ENCODE measurements at places on chromosomes 3 and 15.

DNA sequence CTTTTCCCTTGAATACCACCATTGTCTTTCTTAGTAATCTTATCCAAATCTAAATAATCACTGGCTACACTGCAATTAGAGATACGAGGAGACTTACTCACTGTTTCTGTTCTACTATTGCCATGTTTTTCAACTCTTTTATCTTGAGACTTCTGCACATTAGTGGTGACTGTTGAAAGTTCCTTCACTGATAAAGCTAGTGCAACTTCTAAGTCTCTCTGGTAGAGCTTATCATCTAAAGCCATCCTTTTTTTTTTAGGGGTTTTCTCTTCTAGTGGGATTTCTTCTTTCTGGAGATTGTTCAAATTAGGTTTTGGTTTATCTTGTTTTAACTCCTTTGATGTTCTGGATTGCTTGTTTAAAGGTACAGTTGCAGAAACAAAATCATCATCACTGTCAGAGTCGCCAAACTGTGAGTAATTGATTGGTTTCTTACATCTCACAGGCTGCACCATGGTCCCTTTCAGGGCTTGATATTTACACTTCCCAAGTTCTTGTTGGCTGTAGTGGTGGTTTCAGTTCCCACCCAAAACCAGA is 37.7 kb downstream of the NCK1 start:
- DNase-seq: no peak

DNA sequence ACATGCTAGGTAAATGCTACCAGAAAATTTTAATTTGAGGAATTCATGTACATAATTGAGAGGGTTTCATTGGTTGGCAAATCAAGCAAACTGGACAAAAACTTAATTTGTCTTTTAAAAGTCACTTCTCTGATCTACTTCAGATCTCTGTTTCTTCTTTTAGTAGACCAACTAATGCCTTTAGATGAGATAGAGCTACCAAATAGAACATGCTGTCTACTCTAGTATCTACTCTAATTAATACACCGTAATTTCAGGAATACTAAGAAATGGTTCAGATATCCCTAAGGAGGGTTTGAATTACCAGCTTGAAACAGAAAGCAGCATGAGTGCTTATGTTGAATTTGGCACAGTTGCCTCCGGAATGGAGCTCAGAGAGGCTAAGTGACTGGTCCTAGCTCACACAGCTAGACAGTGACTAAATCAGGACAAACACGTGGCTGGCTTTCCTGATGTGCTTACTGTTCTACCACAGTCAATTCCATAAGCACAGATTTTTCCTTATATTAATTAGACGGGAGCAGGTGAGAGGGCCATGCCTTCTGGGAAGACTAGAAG is 225.1 kb downstream of the ITPR1 start:
- no peak for DNase-seq

DNA sequence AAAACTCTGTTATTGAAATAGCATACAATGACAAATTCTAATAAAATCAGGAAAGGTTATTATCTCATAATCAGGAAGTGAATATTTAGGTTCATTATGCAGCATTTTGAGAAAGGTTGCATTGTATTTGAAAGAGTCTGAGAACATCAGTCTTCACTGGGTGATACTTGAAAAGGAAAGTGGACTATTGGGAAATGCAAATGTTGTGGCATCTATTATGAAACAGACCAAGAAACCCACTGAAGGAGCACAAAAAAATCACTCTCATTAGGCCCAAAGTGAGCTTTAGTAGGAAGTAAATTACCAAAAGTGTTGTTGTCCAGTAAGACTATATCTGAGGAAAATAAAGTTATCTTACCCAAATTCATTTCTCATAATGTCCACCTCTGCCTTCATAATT is 90.8 kb downstream of the ZPLD1 start:
- no peak for DNase-seq

GRCh38 chr3:29099296-29099695 is 181.6 kb upstream of the RBMS3 start:
- DNase-seq: no peak

- DNase-seq: no peak
These were observed 852.4 kb downstream of the TUSC7 start for GRCh38 chr3:117562000-117562399.

DNA sequence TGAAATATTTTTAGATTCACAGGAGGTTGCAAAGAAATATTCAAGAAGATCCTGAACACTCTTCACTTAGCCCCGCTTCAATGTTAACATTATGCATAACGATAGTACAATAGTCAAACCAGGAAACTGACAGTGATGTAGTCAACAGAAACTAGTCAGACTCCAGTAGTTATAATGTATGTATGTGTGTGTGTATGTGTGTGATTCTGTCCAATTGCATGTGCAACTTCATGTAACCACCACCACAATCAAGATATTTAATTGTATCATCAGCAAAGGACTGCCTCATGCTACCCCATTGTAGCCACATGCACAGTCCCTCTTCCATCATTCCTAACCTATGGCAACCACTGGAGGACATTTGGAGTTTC is 77.9 kb downstream of the APBA2 start:
- no peak for DNase-seq

DNA sequence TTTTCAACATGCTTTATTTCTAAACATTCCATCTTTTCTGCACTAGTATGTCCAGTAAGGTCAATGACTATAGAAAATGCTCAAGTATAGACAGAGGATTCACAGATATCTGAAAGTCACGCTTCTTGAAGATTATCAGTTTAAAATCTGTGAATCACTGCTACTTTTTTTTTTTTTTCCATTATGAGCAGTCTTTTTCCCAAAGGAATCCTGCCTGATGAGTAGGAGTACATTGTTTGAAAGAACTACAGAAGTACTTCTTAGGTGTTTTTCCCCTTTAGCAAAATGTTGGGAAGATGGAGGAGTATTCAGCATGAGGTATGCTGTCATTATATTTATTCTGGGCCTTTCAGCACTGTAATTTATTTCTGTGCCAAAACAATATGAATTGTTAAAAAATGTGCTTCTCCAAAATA is 266.2 kb downstream of the NLGN1 start:
- no peak for DNase-seq

GRCh38 chr3:155963570-155963969 is 93.1 kb downstream of the GMPS start:
- no peak for DNase-seq

GRCh38 chr3:185874119-185874518 is 49.3 kb upstream of the IGF2BP2 start:
- DNase-seq: no peak

DNA sequence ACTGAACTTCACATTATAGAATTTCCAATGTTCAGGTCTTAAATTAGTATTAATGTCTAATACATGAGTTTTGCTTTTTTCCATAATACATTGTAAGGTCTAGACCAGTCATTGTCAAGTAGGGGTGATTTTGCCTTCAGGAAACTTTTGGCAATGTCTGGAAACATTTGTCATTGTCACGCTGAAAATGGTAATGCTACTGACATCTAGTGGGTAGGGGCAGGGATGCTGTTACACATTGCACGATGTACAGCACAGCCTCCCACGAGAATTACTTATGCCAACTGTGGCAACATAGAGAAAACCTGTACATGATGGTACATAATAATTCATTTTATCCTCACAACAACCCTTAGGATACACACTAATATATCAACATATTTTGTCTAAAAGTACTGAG is 384.1 kb downstream of the CADM2 start:
- DNase-seq: no peak

DNA sequence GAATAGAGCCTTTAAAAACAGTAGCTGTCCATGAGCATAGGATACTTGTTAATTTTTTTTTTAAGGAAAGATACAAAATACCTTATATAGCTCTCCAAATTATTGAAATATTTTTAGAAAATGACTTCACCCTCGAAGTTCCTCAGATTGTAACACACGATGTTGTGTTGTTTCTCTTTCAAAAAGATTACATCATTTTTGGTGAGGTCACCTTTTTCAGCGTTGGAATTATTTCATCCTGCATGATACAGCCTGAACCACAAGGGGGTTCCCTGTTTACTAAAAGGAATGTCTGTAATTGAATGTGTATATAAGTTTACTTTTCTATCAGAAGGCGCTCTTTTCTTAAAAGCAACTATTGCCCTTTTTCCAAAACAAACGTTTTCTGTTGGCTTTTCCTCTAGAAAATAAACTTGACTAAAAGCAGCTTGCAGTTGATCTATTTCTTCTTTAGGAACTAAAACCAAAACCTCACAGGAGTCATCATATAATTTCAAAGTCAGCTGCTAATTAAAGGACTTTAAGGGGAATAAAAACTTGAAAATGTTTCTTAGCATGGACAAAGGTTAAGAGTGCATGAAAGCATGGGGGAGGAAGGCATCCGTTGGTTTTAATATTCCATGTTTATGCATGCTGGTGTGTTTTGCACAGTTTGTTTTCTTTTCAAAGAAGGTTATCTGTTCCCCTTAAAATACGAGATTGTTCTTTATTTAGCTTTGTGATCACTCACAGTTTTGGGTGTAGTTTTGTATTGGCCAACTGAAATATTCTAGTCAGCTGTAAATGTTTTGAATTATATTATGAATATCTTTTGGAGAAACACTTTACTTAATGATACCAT is 29.4 kb downstream of the LYSMD4 start:
- peak; percentile 74 for DNase-seq

DNA sequence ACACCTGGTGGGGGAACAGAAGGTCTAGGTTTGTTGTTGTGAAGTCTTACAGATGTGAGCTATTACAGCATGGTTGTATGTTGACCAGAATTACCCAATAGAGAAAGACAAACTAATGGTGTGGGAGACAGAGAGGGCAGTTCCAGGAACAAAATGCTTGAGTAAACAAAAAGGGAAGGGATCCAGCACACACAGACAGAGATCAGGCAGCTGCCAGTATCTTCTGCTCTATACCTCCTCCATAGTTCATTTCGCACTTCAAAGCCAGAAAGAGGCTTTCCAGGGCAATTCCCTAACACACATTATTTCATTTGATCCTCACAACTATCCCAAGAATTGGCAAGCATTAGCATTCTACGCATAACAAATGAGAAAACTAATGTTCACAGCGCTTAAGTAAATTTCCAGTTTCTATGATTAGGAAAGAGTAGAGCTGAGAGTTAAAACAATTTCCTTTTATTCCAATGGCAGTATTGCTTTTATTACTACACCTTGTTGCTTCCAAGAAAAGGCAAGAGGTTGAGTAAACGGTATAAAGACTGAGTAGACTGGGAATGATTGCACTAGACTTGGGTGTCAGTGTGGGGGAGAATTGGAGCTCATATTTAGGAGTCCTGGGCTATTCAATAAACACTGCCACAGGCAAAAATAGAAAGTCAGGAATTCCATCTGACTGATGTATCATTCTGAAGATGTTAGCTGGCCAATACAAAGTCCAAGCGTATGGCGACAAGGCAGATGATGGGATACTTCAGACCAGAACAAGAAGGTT is 39.7 kb upstream of the ZNF280D start:
- no peak for DNase-seq

- no peak for DNase-seq
These were observed 498 bp downstream of the PDE12 start for GRCh38 chr3:57556459-57557084.

DNA sequence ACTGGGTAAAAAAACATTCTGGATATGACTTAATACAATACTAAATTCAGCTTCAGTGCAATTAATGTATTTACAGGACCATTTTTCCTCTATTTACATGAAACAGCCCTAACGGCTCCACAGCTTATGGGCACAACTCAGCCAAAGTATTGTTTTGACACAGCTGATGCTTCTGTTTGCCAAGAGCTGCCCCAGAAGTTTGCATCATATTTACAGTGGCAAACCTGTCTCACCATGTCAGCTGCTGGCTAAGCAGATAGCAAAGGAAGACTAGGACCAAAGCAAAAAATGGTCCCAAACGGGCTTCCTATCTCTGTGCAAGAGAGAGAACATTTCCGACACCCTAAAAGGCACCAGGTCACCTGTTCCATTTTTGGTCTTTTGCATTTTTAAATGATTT is 94.5 kb downstream of the ADAMTS9 start:
- DNase-seq: no peak
